ENCODE measurements at places on chromosomes 6 and 20.

DNA sequence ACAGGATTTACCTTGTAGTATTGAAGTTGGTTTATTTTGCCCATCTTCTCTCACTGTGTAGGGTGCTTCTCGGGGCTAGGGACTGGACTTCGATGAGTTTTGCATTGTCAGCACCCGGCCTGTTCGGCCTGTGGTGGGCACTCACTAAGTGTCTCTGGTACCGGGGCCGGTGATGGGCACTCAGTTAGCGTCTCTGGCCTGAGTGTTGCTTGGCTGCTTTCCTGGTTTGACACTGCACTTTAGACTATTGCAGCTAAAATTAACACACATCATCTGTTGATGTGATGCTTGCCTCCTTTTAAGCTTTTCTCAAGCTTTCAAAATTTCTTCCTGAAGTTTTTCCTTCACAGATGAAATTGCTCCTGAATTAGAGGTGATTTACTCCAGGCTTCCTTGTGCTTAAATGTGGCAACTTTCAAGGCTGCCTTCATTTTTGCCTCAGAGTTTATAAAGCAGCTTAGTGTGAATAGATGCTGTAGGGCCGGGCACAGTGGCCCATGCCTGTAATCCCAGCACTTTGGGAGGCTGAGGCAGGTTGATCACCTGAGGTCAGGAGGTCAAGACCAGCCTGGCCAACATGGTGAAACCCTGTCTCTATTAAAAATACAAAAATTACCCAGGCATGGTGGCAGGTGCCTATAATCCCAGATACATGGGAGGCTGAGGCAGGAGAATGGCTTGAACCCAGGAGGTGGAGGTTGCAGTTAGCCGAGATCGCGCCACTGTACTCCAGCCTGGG is 41.7 kb upstream of the TULP4 start:
- DNase-seq, result no peak

DNA sequence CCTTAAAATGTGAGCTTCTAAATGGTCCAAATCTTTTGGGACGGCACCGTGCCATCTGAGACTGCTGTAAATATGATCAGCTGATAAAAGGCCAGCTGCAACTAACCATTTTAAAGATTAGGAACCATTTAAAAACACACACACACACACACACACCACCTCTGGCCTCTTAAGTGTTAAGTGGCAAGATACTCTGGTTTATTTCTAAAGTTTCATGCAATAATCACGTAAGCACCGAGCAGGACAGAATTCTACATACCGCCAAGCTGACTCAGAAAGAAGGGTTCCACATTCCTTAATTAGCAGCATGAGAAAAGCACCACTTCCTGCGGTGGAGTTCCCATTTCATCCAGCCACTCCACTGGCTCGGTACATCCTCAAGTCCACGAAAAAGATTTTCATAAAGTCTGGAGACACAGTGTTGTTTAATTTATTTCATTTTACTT is 17.8 kb upstream of the ZNF217 start:
- no peak for DNase-seq

DNA sequence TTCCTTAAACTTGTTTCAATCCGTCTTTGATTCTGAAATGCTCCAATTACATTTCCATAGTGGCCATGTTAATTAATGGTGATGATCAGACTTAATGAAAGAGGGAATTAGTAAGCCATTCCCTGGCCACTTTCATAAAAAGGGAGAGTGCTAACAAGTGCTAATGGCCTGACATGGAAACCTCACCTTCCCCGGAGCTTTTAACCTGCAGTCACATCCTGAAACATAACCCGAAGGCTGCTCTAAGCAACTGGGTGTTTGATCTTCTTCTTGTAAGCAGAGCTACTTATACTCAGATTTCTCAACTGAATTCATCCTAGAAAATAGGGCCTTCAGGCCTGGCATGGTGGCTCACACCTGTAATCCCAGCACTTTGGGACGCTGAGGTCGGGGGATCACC is 67.1 kb upstream of the ZMYND8 start:
- DNase-seq, result no peak

GRCh38 chr20:5770987-5771318 is 20.8 kb downstream of the SHLD1 start:
- no peak for DNase-seq

GRCh38 chr6:28725890-28726348 is 197.9 kb downstream of the TRIM27 start:
- no peak for DNase-seq
